ENCODE measurements at places on chromosomes 12 and 14.

DNA sequence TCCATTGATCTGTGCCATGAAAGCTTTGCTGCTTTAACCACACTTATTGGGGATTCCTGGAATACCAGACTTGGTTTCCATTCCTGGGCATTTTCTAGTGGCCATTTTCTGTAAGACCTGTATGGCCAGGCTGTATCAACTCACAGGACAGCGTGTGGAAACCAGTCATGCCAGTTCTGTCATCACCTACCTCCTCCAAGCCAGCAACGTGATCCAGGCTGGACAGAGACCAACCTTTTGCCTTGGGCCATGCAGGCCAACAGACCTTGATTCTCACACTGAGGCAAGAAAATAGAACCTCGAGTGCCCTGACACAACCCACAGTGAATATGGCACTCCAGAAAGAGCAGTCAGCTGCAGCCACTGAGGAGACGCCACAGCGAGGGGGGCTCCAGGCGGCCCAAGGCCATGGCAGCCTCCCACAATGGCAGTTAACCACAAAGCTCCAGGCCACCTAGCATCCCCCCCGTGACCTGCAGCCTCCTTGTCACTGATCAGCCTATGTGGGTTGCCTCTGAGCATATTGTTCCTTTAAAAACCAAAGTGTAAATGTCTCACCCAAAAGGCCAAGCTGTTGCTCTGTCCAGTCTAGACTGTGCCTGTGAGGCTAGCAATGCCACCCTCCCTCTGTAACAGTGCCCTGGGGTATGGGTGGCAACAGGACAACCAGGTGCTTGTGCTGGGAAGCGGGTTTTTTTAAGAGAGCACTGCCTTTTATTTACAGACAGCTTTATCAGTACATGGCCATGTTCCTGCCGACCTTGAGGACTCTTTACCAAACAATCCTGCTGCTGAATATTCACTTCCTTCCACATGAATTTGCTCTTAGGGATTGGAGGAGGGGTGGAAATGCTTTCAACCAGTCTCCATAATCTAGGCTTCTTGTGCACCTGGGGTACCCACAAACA is 168.7 kb upstream of the HIF1A start:
- no peak for DNase-seq

- no peak for DNase-seq
These were observed 42.8 kb downstream of the ACSM4 start for GRCh38 chr12:7346551-7347225.

GRCh38 chr14:65637780-65638179 is 225.2 kb downstream of the FUT8 start:
- DNase-seq, result no peak

DNA sequence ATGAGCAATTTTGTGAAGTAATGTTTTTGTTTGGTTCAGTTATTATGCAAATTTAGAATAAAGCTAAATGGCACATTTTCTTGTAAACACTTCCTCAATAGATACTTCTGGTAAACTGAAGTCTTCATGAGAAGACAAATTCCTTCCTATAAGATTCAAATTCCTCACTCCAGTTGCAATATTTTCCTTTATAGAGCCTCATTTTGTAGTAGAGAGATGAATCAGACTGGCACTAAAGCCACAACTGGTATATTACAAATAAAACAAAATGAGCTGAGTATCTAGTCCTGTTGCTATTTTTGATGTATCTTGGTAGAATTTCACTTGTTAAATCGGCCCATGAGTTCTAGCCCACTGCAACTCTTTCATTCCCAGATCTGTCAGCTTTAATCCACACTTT is 5.5 kb downstream of the LGR5 start:
- no peak for DNase-seq

GRCh38 chr12:120879102-120879501 is 25.1 kb downstream of the SPPL3 start:
- no peak for DNase-seq

DNA sequence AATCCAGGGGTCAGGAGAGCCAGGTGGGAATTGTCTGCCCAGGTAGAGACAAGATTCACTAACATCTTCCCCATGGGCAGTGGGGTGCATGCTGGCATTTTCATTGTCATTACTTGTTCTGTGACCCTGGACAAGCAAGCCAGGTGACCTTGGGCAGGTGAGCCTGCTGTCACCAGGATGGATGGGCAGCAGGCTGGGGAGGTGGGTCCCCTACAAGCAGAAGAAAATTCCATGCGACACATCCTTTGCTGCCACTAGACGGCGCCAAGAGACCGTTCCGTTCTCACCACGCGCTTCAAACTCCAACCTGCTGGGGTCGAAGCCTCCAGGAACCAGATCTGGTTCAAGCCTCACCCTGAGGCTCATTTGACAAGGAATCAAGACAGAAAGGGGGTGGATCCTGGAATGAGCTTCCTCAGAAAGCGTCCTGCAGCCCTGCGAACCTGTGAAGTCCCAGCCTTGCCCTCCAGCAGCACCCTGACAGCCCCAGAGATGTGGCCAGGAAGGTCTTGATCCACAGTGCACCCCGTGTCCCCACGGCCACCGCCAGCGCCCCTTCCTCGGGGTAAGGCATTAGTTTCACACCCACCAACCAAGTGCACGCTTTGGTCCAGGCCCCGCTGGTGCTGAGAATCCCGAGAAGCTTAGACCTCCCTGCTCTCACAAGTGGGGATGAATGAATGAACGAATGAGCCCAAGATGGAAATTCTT is 3.2 kb upstream of the DYNC1H1 start:
- DNase-seq, result peak; percentile 58

DNA sequence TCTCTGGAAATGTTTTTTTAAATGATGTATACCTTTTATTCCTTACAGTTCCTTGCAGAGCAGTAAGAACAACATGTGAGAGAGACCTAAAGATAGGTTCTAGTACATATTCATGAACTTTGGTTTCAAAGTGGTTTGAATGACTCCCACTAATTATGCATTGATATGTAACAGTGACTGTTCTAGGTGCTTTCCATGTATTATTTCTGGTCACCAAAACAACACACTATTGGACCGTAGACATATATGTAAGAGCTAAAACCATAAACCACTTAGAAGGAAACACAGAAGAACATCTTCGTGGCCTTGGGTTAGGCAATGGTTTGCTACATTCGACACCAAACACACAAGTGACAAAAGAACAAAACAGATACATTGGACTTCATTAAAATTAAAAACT is 37.9 kb downstream of the SOX5 start:
- DNase-seq, result no peak

- DNase-seq, result no peak
These were observed 12.7 kb upstream of the NOXRED1 start for GRCh38 chr14:77436042-77436441.

- no peak for DNase-seq
These were observed 6.7 kb downstream of the BAG5 start for GRCh38 chr14:103555559-103556337.

DNA sequence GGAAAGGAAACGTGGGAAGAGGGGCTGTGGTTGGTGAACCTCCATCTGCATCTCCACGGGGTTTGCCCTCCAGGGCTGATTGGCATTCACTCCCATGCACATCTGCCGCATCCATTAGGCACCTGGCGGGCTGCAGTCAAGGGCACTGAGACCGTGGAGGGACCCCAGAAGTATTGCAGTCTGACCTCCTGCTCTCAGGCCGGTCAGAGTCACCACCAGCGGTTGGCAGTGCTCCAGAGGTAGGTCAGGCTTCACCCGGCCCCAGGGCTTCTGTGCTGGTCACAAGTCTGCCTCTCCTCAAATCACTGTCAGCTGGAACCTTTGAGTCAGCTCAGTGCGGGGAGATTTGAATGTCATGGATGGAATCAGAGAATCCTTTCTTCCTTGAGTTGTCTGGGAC is 132.3 kb downstream of the PAPOLA start:
- no peak for DNase-seq

- no peak for DNase-seq
These were observed 3.2 kb upstream of the TBX5 start for GRCh38 chr12:114408886-114409851.

DNA sequence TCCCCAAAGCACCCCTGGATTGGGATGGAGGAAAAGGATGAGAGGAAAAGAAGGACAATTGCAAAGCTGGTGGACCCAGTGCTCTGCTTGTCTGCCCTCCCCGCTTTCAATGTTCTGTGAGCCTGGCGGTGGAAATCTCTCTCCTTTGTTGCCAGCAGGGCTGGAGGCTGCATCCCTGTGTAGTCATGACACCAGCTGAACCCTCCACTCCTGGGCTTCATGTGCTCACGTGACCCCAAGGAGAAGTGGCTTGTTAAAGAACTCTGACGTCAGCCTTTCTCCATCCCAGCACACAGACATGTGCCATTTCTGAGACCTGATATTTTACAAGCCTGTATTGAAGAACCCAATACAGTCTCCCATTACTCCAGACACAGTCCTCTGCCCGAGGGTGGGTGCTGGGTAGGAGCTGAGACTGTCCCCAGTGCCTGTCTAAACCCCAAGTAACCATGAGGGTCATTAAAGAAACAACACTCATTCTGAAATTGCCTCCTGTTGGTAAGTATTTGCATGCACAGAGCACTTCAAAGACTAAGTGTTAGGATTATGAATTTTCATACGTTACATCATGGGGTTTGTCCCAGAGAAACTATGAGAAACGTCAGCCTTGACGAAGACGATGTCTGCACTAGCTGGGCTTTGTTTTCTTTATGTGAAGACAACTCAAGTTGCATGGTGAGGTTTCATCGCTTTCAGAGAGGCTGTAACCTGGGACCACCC is 21.7 kb downstream of the GALNT16 start:
- DNase-seq, result no peak

DNA sequence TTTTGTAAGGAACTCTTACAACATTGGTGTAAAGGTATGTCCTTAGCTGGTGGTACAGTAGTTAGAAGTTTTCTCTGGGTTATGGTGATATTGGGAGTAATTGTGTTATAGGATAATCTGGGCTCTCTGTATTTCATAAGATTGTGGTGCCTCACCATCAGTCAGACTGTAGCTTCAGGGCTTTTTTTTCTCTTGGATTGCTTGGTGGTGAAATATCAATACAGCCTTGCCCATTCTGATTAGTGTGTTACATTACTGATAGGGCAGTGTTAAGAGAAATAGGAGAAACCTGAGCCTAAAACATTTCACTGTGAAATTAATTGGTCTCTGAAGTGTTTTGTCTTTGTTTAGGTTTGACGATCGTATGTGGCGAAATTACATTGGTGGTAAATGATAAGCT is 71.0 kb downstream of the RCOR1 start:
- no peak for DNase-seq

DNA sequence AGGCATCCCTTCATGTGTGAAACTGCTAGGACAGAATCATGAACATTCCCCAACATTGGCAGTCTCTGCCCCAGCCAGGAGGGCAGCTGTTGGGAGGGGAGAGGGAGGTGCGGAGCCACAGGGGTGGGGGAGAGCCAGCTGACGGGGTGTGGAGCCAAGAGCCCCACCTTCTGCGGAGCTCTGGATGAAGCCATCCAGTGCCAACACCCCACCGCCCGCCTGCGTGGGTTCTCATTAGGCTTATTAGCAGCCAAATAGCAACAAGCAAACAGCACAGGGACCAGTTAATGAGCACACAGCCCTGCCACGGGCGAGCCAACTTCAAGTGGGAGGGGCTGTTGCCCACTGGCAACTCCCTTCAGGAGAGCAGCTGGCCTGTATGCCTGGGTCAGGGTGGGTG is 12.1 kb downstream of the LTBP2 start:
- no peak for DNase-seq

DNA sequence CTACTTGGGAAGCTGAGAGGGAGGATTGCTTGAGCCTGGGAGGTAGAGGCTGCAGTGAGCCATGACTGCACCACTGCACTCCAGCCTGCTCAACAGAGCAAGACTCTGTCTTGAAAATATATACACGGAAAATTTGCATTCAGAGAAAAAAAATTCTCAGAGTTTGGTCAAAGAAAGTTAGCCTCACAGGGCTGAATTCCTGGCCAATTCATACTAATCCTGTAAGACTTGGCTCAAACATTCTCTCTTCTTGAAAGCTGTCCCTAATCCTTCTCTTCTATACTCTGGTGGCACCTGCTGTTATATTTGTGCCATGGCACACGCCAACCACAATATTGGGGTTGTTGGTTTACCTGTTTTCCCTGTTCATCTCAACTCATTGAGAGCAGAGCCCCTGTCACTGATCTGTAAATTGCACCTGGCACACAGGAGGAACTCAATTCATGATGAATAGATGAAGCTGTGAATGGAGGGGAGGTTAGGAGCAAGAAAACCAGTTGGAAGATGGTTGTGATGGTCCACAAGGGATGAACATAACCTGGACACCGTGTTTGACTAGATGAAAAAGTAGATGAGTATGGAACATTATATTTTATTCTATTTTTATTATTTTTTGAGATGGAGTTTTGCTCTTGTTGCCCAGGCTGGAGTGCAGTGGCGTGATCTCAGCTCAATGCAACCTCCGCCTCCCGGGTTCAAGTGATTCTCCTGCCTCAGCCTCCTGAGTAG is 36.8 kb upstream of the SPTSSA start:
- DNase-seq, result no peak

DNA sequence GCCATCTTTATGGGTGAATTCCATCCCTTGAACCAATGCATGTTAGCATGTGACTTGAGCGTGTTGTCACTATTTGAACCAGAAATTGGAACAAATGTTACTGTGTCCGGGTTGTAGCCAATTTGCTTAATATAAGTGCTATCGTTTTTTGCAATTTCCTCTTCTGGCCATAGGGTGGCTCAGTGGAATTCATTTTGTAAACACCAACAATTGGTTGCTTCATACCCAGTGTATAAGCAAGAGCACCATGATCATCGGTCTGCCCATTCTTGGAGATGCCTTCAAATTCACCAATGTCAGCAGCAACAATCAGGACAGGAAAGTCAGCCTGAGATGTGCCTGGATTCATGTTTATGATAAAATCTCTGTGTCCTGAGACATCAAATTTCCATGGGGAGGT is 5.0 kb upstream of the NEDD1 start:
- no peak for DNase-seq

DNA sequence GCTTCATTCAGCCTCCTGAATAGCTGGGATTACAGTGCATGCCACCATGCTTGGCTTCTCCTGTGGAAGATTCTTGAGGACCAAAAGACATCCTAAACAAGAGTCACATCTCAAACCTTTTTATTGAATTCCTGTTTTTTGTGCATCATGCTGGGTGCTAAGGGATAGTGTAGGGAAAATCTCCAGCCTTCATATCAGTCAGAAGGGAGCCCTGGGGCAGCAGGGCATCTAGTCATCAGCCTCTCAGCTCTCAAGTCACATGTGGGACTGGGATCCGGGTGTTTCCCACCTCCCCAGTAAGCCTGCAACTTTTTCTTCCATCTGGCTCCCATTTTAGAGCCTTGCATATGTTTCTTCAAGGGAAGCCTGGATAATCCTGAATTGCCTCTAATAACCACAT is 25.1 kb upstream of the OASL start:
- no peak for DNase-seq

- no peak for DNase-seq
These were observed 2.2 kb downstream of the L3HYPDH start for GRCh38 chr14:59481871-59482540.

DNA sequence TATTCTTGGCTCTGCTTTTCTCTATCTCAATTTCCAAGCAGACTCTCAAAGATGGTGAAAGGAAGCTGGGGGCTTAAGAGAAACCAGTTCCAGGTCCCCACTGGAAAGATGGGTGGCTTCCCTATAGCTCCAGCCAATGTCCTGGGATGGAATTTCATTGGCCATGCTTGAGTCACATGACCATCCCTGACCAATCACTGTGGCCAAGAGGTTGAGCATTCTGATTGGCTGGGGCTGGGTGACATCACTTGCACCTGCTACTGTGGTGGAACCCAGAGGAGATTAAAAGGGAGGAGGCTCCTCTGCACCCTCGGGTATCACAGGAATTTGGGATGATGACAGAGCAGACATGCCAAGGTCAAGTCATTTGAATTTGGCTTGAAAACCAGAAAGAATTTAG is 436.5 kb downstream of the TMEM132D start:
- no peak for DNase-seq

All from T-helper 17 cell (primary cell).